ENCODE measurements at places on chromosomes 7 and 10. TPM values are rescaled to one million over a fixed set of nuclear protein-coding genes. Genes with fewer than 3 reads are reported as not detected.

DNA sequence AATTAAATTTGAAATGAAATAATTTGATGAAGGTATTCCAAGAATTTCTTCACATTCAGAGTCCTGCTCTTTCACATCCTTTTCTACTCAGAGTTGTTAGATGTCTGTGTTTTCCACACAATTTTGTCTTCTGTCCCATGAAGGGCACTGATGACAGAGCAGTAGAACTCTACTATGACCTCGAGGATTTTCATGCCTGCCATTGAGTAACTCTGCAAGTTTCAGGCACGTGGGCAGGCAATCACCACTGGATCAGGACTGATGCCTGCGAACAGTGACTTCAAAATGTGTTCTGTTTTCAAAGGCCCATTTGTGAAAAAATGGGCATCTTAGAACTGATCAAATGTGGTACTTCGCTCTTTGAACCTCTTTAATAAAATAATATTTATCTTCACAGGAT is 91.1 kb downstream of the CDK6 start:
- no peak for DNase-seq

GPC2 gene
- 1.4 TPM for total RNA-seq

GRCh38 chr10:98832738-98833137 is 386.0 kb upstream of the HPS1 start:
- DNase-seq = no peak

DNA sequence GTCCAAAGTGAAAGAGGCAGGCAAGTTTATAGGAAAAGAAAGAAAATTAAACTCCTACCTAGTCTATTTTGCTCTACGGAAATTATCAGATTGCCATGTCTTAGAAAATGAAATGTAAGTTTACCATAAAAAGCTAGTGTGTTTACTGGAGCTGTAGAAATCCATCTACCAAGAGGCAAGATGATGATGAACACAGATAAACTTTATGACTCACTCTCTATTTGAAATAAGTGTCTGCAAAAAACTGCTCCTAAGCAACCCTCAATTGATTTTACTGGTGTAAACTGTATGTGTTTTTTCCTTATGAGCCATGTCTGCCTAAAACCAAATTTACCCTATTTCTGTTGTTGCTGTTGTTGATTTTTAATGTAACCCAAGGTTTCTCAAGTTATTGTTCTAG is 73.8 kb upstream of the TMEM106B start:
- DNase-seq = no peak

DNA sequence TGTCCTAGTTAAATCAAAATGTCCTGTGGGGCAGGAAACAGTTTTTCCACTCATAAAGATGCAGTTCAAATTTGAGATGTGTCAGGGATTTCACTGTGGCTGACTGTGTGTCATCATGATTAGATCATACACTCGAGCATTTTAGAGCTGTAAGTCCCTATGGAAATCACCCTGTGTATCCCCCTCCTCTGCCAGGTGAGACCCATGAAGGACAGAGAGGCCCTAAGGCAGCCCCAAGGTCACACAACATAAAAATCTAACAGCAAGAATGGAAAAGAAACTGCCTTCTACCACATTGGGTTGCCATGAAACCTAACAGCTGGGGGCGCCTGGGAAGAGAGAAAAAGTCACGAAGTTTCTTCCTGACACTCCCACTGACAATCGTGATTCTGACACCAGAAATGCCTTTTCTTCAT is 135.8 kb downstream of the KCNMA1 start:
- peak; percentile 66 for DNase-seq

LBX1 gene
- total RNA-seq = not detected

ITPRID1 gene
- not detected for total RNA-seq

DNA sequence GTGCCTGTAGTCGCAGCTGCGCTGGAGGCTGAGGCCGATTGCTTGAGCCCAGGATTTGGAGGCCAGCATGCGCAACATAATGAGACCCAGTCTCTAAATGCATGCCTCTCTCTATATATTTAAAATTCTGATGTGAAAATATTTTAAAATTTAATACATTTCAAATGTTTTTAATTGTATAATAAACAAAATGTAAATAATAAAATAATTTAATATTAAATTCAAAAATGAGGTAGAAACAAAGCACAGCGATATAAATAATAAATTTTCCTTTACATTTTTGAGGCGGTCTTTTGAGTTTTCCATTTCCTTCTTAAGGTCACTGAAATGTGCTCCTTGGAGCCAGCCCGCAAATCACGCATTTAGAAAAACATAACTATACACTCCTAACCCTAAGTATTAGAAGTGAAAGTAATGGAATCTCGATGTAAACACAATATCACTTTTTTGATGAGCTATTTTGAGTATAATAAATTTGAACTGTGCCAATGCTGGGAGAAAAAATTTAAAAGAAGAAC is 523 bp upstream of the CDK1 start:
- no peak for DNase-seq

TMEM225B gene
- 0.54 TPM for total RNA-seq

DNA sequence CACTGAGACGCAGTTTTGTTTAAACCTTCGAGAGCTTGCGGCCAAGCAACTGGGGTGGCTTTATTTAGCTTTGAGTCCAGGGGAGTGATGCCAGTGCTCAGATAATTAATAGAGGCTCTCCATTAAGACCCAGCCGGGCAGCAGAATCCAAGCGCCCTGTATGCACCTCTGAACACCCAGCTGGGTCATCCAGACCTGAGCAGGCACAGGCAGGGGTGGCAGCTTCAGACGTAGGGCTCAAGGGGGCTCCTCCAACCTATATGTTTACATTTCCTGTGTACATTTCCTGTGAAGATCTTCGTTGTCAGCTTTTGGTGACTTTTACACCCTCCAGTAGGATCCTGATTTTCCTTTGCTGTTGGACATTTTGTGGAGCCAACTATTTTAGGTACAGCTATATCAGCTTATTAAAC is 719.5 kb downstream of the LRMDA start:
- DNase-seq = no peak

DNA sequence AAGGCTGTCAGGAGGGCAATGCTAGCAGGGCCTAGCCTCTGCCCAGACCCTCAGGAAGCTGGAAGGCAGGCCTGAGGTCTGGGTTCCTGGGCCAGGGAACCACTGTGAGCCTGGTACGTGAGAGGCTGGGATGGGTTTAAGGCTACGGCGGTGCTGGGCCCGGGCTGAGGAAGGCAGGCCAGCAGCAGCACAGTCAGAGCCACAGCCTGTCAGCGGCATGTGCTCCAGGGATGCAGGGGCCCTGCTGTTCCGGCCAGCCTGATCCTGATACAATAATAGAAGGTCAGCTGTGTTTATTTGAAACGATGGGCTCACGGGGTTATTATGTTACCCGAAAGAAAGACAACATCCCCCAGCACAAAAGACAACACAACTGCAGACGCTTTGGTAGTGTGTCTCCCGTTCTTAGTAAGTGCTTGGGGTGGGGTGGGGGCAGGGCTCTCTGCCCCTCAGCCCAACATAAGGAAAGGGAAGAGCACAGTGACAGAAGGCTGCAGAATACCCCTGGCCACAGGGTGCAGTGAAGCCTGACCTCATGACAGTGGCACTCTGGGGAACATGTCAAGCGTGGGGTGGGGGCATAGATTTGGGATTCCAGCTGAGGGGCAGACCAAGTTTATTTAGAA is 95.0 kb downstream of the COL13A1 start:
- no peak for DNase-seq

GRCh38 chr10:13271552-13272163 is 28.2 kb downstream of the PHYH start:
- DNase-seq = peak; percentile 22

- DNase-seq = no peak
These were observed 190.5 kb upstream of the PPP1R3A start for GRCh38 chr7:114109304-114109703.

GRCh38 chr7:42250411-42250810 is 13.4 kb upstream of the GLI3 start:
- DNase-seq = no peak

DNA sequence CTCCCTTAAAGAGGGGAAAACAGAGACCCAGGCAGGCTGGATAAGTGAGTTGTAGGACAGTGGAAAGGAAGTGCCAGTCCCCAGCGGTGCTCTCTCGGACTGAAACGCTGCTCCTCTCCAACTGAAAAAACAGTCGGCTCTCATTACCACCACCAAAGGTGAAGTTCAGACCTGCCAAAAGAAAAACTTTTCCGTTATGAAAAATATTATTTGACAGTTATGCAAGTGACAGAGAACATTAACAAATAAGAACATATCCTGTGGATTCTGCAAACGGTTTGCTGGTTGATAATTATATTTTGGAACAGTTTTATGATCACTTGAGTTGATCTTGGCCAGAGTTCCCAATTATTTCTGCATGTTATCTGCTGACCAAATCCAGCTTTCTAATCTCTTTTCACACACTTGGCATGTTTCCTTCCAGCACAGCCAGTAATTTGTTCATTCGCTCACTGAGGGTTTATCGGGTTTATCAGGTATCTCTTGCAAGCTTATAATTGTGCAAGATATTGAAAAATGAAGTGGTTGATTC is 82.6 kb downstream of the PTPRE start:
- DNase-seq = no peak

DNA sequence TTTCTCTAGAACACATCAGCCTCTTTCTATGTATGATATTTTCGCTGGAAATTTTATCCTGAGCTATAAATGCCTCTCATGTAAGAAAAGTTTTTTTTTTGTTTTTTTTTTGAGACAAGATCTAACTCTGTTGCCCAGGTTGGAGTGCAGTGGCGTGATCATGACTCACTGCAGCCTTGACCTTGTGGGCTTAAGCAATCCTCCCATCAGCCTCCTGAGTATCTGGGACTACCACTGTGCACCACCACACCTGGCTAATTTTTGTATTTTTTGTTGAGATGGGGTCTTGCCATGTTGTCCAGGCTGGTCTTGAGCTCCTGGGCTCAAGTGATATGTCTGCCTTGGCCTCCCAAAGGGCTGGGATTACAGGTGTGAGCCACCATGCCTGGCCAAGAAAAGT is 80.4 kb downstream of the ADK start:
- DNase-seq = peak; percentile 43

PLEKHS1 gene
- not detected for total RNA-seq

GRCh38 chr10:4250587-4250887 is 465.5 kb upstream of the KLF6 start:
- DNase-seq = no peak

- no peak for DNase-seq
These were observed 32.2 kb downstream of the HACD1 start for GRCh38 chr10:17585016-17585415.

DNA sequence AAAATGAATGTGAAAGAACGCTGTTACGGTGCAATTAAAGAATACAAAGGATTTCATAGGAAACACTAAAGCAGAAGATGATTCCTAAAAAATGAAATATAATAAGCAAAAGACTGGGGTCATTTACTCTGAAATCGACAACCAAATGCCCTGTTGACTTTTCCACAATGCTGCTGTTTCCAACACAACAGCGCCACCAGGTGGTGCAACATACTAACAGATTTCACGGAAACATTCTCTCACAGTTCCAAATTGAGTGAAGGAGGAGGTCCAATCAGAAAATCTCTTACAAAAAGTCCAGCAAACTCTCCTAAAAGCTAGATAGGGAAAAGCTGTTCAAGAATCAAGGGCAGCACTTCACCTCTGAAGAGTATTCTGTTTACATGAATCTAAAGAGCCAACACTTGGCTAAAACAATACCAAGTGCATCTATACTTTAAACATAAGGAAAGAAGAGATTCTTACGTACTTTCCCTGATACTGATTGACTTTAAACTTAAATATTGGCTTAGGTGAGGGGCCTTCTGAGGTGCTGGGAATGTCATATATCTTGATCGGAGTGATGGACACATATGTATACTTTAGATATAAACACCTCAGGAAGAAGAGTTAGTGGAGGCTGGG is 55.9 kb downstream of the UPF2 start:
- DNase-seq = peak; percentile 84
